HFFc6 (cell line): ENCODE measurements at places on chromosomes 11 and 22.

GRCh38 chr11:27721264-27722116, 21.2 kb upstream of the BDNF start:
- DNase-seq = no peak

DNA sequence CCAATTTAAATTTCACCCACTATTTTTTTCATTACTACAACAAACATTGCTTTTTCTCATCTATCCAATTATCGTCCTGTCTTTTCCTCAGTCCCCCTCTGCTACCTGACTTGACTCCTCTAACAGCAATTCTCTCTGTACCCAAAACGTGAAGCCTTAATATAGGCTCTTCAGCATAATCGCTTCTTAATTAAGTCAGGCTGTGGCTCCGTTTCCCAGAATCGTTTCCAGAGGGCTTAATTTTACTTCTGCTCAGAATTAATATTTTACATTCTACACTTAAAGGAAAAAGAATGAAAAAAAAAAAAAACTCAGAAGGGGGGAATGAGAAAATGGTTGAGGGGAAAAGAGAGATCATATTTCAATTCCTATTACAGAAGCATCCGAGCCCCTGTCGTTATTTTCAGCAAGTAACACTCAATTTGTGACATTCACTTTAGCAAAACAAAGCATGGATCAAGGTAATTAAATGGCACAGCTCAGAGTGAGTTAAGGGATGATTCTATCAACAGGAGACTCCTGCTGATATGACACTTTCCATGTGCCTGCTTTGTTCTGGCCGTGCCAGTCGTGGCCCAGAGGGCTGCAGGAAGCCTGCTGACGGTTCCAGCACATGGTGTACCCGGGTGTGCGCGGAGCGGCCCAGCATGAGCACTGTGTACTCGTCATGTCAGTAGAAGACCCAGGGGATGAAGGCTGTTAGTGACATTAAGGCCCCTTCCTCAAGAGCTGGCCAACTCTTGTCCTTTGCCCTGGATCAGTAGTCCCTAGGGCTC, 272.5 kb downstream of the NTM start:
- no peak for DNase-seq

DNA sequence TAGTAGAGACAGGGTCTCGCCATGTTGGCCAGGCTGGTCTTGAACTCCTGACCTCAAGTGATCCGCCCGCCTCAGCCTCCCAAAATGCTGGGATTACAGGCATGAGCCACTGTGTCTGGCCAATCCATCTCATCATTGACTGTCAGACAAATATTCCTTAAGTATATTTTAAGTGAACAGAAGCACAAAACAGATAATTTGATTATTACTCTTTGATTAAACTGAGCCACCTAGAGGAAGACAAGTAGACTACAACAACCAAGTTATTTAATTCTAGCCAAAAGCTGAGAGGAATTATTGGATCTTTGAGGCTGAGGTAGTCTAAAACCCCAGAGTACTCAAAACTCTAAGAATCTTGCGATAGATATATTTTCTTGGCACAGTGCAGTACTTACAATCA, 1.2 kb downstream of the ACRV1 start:
- no peak for DNase-seq

GRCh38 chr11:92129811-92130210, 94.8 kb upstream of the FAT3 start:
- no peak for DNase-seq

GRCh38 chr11:64131683-64132190, 34.2 kb downstream of the MACROD1 start:
- DNase-seq = no peak

DNA sequence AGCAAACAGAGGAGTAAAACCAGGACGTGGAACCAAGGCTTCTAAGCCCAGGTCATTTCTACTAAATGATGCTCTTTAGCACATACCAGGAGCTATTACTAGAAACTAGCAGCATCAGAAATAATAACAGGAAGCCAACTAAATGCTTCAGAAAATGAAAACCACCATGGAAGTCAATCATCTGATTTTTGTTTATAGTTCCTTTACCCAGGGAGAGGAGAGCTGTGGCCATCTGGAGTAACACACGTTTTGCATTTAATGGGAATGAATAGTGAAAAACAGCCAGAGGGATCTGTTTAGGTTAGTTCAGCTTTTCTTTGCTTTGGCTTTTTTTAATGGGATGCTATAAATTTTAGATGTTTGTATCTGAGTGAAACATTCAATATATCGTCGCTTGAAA, 250.7 kb upstream of the ARHGAP20 start:
- DNase-seq = no peak

DNA sequence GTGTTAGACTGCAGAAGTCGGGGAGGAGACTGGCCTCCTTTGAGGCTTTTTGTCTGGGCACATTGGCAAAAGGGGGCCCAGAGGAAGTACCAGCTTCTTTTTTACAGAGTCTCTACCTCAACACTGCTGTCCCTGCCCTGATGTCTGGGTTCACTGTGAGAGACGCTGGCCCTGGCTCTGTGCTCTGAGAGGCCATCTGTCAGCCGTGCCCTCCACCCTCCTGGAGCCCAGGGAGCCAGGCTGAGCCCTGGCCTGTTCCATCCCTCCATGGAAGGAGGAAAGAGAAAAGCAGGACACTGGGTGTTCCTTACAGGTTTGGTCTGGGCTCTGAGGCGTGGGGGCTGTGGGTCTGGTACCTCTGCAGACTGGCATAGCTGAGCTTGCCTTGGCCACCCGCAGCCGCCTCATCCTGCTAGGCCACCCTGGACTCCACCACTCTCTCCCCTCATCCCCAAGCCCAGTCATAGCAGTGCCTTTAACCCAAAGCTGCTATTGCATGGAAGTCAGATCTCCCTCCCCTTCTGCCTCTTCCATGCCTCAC, 105.5 kb upstream of the PARVA start:
- DNase-seq = no peak

DNA sequence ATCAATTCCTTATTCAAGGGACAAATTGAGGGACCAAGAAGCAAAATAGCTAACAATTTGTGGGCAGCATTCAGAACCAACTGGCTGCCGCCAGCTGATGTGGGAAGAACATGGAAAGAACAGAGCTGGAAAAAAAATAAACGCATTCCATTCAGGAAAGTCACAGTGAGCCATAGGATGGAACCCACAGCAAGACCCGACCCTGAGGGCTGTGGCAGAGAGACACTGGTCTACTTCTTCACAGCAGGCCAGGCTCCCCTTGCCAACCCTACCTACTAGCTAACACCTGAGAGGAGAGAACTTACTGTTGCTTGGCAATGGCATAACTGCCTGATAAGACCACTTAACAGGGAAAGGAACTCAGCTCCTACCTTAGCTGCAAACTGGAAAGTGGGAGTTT, 123.5 kb upstream of the APOA1 start:
- peak; percentile 70 for DNase-seq

GRCh38 chr11:13280092-13280722, 2.6 kb downstream of the BMAL1 start:
- DNase-seq = no peak

GRCh38 chr11:65919573-65920371, 546 bp downstream of the DRAP1 start:
- no peak for DNase-seq

DNA sequence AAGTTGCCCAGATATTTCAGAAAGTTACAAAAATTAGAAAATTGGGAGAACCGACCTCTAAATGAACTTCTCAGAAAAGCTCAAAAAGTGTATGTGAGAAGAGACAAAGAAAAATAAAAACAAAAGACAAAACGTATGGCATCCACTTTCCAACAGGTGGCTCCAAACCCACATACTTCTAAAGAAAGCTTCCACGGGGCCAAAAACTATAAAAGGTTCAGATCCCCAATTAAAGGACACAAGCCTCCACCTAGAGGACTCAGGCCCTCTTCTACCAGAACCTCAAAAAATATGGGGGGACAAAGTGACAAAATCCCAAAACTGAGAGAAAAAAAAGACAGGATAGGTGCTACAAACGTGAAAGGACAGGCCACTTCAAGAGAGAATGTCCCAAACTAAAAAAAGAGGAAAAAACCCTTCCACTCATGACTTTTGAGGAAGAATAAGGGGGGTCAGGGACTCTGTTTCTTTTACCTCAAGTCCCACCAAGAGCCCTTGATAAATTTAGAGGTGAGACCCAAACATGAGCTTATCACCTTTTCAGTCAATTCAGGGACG, 8.8 kb downstream of the SCGB2A1 start:
- DNase-seq = peak; percentile 3
